ENCODE measurements at places on chromosomes 16 and 17.

DNA sequence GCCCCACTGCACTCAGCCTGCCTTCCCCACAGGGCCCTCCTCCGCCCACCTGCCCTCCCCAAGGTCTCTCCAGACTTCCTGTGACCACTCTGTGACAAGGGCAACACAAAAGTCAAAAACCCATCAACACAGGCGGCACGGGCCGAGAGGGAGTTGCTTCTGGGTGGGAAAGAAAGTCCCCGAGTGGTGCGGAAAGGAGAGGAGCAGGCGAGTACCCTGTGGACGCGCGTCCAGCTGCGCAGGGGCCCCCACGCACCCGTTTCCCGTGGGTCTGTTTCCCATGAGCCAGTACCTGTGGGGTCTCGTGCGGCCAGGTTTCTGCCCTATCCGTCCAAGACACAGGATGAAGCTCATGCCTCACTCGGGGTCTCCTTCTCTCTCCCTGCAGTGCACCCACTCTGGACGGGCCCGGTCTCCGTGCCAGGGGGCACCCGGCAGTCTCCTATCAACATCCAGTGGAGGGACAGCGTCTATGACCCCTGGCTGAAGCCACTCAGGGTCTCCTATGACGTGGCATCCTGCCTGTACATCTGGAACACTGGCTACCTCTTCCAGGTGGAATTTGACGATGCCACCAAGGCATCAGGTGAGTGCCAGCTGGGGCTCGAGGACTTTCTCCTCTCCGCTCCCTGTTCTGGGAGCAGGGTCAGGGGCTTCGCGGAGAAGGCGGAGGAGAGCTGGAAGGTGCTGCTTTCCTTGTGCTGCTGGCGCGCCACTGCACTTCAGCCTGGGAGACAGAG is 12.2 kb downstream of the CD2BP2 start:
- DNase-seq, result no peak

- DNase-seq, result peak; percentile 46
Measured at GRCh38 chr16:15682105-15682570, 32.1 kb downstream of the NDE1 start.

DNA sequence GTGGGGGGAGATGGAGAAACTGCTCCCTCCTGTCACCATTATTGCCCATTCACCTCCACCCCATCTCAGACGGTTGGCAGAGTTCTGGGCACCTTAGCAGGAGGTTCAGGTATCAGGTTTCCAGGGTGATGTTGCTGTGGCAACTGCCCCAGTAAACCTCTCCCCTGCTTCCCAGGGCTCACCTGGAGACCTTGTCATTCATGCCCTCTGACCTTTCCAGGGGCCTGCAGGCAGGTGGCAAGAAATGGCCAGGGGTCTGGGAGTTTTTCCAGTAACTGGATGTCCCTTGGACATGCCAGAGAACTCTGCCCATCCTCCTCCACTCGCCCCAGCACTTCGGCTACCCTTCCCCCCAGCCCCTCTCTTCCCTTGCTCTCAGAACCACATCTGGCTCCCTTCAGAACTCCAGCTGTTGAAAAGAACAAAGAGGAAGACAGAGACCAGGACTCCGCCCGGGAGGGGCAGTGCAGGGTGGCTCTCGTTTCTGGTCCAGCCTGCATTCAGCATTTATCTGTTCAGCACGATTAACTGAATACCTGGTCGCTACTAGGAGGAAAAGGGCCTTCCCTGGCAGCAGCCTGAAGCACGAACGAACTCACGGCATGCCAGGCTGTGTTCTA is 8.5 kb downstream of the MLLT6 start:
- no peak for DNase-seq

GRCh38 chr16:73506568-73507056 is 458.7 kb upstream of the ZFHX3 start:
- no peak for DNase-seq

DNA sequence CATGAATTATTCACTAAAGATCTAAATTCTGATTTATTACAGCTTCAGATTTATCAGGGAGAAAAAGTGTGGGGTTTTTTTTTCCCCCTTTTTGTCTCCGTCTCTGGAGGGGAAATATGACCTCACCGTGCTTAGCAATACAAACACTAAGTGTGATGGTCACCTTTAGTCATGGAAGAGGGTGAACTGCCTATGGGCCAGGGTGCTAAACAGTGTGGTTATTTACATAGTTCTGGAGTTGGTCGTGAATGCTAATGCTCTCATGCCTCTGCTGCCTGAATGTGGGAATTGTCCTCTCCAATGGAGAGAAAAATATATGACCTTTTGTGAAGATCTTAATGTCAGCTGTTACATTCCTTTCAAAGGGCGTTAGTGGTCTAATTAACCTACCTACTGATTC is 44.8 kb upstream of the MSI2 start:
- no peak for DNase-seq

DNA sequence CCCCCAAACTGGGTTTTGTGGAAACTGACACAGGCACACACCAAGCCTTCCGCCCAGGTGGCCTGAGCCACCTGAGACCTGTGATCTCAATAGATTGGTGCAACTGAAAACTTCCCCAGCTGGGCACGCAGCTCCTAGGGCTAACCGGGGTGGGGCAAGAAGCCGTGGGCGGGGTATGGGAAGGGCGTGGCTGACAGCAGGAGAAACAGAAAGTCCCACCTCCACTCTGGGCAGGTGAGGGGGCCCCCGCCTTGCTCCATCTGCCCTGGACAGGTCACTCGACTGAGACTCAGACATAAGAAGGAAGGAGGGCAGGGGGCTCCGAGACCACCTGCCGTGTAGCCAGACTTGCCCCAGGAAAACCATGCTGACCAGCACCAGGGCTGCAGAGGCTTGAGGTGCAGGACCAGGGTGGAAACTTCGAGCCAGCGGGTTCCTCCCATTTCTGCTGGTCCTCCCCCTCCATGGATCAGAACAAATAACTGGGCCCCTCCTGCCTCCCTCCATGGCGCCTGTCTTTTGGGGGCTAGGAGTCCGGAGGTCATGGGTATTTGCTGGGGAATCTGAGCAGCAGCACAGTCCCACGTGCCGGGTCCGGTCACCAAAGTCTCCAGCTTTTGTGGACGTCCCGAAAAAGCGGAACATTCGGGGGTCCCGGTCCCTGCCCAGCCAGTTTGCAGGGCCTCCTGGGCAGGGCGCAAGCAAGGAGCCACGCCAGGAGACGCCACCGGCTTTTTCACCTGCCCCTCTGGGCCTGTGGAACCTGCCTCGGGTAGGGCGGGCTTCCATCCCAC is 1.3 kb downstream of the TIMP2 start:
- peak; percentile 64 for DNase-seq

GRCh38 chr17:36792849-36793248 is 144.4 kb upstream of the LHX1 start:
- no peak for DNase-seq

GRCh38 chr16:75761108-75761507 is 34.8 kb upstream of the CPHXL start:
- peak; percentile 9 for DNase-seq

DNA sequence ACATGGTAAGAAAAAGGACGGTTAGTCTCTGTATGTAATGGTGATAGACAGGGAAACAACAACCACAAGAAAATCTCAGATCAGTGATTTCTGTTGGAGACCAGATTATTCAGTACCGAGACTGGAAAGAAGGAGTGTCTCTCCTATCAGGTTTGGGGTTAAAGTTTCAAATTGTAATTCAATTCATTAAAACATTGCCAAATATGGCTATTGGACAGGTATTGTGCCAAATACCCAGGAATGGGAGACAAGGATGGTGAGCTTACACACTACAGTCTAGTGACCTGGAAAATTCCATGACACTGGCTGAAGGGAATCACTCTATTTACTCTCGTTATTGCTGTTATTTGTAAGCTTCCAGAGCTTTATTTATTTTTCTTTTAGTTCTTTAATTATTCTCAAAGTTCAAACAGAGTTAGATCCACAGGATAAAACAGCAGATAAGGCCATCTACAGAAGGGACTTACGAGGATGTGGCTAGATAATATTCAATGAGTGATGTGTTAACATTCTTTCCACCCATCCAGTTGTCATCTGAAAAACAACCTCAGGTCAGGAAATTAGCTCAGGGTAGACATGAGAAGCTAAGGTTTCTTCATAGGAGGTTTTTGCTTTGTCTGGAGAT is 25.1 kb upstream of the MMD start:
- no peak for DNase-seq

- no peak for DNase-seq
Measured at GRCh38 chr17:78645421-78646295, 68.5 kb upstream of the DNAH17 start.

DNA sequence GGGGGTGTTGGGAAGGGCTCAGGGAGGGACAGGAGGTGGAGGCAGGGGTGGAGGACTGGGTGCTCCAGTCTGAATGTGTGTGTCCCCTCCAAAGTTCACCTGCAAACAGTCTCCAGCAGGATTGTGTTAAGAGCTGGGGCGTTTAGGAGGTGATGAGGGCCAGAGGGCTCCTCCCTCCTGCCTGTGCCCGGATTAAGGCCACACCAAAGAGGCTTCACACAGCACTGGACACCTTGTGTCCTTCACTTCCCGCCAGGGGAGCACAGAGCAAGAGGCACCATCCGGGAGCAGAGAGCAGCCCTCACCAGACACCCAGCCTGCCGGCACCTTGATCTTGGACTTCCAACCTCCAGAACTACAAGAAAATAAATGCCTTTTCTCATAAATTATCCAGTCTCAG is 30.2 kb upstream of the ENPP7 start:
- no peak for DNase-seq

DNA sequence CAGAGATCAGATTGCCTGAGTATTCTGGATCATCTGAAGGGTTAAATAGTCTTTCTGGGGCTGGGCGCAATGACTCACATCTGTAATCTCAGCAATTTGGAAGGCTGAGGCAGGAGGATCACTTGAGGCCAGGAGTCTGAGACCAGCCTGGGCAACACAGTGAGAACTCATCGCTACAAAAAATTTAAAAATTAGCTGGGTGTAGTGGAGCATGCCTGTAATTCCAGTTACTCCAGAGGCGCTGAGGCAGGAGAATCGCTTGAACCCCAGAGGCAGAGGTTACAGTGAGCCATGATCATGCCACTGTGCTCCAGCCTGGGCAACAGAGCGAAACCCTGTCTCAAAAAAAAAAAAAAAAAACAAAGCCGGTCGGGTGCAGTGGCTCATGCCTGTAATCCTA is 15.7 kb downstream of the MVP start:
- DNase-seq, result no peak

GRCh38 chr16:2086812-2087747 is 39.3 kb downstream of the TSC2 start:
- DNase-seq, result no peak

DNA sequence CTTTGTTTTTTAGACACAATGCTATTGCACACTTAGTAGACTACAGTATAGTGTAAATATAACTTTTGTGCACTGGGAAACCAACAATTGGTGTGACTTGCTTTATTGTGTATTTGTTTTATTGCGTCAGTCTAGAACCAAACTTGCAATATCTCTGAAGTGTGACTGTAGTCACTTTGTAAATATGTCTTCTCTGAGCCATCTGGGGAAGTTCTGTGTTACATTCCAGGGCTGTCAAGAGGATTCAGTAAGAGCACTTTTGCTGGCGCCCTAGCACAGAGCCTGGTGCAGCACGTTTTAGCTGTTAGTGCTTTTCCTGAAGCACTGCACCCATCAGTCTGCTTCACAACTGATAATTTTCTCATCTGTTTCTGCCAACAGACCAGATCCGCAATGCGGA is 73.2 kb downstream of the NT5M start:
- no peak for DNase-seq

- DNase-seq, result peak; percentile 31
Measured at GRCh38 chr17:82300707-82301270, 16.6 kb downstream of the CD7 start.

DNA sequence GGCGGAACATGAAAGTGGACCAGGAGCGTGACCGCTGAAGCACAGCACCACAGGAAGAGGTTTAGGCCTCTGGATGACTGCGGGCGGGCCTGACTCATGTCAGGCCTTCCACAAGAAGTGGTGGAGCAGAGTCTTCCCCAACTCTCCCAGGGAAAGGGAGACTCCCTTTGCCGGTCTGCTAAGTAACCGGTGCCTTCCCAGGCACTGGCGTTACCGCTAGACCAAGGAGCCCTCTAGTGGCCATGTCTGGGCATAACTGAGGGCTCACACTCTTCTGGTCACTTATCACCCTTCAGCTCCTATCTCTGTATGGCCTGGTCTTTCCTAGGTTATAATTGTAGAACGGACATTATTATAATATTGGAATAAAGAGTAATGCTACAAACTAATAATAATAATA is 1931.9 kb downstream of the TP53TG3F start:
- DNase-seq, result peak; percentile 4

- DNase-seq, result no peak
Measured at GRCh38 chr16:2520784-2521531, 787 bp downstream of the AMDHD2 start.

- no peak for DNase-seq
Measured at GRCh38 chr17:55140809-55141208, 124.0 kb upstream of the HLF start.

GRCh38 chr17:29038085-29038795 is 4.7 kb upstream of the PIPOX start:
- DNase-seq, result no peak

DNA sequence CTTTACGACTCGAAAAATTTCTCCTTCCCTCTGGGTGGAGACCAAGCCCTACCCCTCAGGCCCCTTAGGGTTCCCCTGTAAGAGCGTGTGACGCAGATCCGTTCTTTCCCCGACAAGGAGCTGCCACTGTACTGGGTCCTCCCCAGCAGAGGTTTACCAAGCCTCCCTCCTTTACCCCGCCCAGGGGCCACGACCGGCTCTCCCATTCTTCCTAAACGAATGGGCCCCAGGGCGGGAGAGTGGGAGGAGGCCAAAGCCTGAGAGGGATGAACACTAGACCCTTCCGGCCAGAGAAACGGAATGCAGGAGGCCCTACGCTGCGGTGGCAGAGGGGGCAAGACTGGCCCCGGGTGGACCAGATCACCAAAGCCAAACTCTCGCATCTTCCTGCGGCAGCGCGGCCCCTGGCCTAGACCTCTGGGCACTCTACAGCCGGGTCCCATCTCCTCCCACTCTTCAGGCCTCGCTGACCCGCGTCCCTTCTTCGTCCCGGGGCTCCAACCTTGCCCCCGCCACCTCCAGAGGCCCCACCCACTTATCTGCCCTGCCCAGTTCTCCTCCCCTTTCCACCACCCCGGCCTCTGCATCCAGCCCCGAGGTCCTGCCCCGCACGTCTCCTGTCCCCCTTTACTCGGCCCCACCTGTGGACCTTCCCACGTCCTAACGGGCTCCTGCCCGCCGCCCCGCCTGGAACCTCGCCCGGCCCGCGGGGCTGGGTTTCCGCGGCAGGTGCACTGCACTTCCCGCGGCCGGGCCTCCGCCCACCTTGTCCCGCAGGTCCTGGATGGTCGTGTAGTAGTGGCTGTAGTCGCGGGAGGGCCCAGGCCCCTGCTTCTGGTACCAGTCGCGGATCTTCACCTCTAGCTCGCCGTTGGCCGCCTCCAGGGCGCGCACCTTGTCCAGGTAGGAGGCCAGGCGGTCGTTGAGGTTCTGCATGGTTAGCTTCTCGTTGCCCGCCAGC is 765 bp downstream of the KRT19 start:
- DNase-seq, result peak; percentile 29

Measured in LoVo (cell line).